ENCODE measurements at places on chromosomes 13 and 19.

GRCh38 chr19:8575467-8575997 lies 1.7 kb downstream of the MYO1F start:
- DNase-seq: no peak

DNA sequence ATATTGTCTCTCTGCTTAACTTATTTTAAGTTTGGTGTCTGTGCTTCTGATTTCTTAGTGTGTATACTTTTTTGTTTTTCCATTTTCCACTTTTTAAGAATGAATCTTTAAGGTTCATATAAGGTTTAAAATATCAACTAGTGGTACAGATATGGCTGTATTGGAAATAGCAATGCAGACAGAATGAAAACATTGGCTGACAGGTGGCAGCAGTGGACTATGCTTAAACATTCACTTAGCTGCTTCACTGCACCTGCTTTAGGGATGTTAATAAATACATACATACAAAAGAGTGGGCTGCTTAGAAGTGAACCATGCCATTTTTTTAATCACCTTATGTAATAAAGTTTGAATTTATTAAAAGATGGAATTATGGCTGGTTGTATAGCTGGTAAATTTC lies 27.3 kb downstream of the TM9SF2 start:
- peak; percentile 6 for DNase-seq

- no peak for DNase-seq
These were observed 30.3 kb downstream of the AP1M1 start for GRCh38 chr19:16227837-16228636.

DNA sequence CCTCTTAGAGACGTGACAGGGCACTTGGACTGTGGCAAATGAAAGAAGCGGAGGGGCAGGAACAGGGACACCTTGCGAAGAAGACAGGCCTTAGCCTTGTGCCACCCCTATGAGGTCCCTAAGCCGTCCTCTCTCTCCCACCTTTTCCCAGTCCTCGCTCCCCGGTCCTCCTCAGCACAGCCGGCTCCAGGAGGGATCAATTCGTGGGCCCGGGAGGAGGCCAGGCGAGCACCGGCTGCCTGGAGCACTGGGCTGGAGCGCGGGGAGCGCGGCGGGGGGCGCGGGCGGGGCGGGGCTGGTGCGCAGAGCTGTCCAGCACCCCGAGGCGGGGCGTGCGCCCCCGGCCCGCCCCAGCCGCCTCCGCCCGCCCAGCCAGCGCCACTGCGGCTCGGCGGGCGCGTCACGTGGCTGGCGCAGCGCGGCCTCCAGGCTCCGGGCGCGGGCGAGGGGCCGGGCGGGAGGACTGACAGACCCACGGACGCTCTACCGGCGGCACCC lies at the start of gene LRP3:
Gene LRP3 (plus strand): TSS at position 466 of the 498 bp plus-strand sequence. CDS start 456 bp downstream, outside the sequence.
- no peak for DNase-seq

DNA sequence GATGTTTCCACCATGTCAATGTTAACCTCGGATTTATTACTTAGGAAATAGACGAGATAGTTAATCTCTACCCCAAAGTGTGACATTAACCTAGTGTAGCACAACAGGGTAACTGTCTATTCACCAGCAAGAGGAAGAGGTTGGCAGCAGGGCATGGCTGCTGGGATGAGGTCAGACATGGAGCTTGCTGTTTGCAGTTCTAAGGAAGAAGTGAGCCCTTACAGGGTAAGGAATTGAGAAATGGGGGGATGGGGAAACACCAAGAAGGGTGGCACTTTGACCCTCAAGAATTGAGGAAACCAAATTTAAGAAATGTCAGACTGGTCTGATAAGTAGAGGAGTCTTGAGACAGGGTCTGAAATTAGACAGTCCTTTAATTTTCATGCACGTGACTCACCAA lies 62.4 kb downstream of the MBD3L2B start:
- no peak for DNase-seq

DNA sequence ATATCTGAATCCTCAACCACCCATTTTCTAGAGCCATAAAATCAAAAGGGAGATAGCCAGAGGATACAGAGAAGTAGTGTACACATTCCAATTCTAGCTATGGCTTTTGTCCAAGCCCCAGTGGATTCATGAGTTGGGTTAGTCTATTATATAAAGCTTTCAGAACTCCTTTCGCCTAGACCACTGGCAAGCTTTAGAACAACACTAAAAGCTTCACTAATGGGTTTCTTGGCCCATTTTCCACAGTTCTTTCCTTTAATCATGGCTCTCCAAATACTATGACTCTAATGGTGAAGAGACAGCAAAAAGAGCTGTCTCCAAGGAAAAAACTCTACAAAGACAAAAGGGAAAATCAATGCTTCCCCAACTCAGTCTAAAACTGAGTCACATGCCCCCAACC lies 48.2 kb upstream of the SLITRK5 start:
- DNase-seq: no peak
